Fibroblast of villous mesenchyme (primary cell): ENCODE measurements at places on chromosomes 12 and 14. TPM values are rescaled to one million over a fixed set of nuclear protein-coding genes. Genes with fewer than 3 reads are reported as not detected.

- DNase-seq: no peak
Measured at GRCh38 chr14:103118663-103119404, 4.4 kb upstream of the TNFAIP2 start.

Gene TMEM117
- 10.8 and 13.5 TPM in 2 replicates for total RNA-seq

DNA sequence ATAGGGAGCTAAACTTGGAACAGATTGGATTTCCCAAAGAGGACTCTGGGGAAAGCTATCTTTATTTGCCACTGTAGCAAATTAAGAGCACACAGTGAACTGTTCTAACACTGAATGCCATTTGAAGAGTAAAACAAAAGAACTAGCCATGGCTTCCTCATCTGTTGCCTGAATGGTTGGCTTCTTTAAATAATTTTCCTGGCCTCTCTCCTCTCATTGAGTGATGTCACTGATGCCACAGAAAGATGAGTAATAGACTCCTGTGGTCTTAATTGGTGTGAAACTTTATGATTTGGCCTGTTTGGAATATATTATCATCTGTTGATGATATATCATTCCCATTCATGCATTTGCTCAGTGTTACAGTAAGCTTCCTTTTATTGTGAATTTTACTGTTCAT, 42.5 kb downstream of the WDR20 start:
- DNase-seq: peak; percentile 44

GRCh38 chr12:27462851-27463250, 16.3 kb downstream of the SMCO2 start:
- peak; percentile 42 for DNase-seq

GRCh38 chr12:14278294-14278953, 87.1 kb upstream of the ATF7IP start:
- no peak for DNase-seq

- DNase-seq: no peak
Measured at GRCh38 chr14:41785696-41786095, 179.0 kb downstream of the LRFN5 start.

- DNase-seq: peak; percentile 34
Measured at GRCh38 chr12:76144245-76144549, 59.7 kb upstream of the NAP1L1 start.

Gene FOXN4
- not detected in 2 replicates for total RNA-seq

Gene RASSF8
- total RNA-seq: 60.6 and 127 TPM in 2 replicates

DNA sequence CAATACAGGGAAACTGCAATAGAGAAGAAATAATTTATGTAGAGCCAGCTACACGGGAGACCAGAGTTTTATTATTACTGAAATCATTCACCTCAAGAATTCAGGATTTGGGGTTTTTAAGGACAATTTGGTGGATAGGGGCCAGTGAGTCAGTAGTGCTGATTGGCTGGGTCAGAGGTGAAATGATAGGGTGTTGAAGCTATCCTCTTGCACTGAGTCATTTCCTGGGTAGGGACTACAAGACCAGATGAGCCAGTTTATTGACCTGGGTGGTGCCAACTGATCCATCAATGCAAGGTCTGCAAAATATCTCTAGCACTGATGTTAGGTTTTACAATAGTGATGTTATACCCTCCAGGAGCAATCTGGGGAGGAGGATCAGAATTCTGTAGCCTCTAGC, 486.3 kb downstream of the LRIG3 start:
- DNase-seq: peak; percentile 73

- no peak for DNase-seq
Measured at GRCh38 chr14:53613404-53614253, 343.0 kb downstream of the BMP4 start.

GRCh38 chr14:54590481-54590880, 23.6 kb downstream of the SAMD4A start:
- DNase-seq: no peak

DNA sequence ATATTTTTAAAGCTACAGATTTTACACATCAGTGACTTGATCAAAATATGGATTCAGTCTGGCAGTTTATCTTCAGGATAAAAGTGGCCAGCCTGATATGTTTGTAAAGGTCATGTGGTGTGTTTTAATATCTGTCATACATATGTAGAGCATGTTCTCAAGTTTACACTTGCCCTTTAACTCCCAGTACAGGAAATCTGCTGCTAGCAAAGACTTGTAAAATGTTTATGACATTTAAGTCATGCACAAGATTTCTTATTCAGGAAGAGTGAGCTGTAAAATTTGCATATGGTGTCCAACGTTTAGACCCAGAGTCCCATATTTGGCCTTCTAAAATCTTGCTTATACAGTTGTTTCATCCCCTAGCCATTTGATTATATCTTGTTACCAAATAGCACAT, 197.5 kb upstream of the FLRT2 start:
- peak; percentile 45 for DNase-seq

- DNase-seq: no peak
Measured at GRCh38 chr12:130706311-130706710, 9.8 kb downstream of the RIMBP2 start.

Gene KRT71
- not detected in 2 replicates for total RNA-seq

Gene ASCL1
- total RNA-seq: not detected in 2 replicates

Gene AKAP3
- total RNA-seq: 0.64 and 1.3 TPM in 2 replicates

GRCh38 chr12:132554845-132555630, 55.3 kb downstream of the LRCOL1 start:
- no peak for DNase-seq

DNA sequence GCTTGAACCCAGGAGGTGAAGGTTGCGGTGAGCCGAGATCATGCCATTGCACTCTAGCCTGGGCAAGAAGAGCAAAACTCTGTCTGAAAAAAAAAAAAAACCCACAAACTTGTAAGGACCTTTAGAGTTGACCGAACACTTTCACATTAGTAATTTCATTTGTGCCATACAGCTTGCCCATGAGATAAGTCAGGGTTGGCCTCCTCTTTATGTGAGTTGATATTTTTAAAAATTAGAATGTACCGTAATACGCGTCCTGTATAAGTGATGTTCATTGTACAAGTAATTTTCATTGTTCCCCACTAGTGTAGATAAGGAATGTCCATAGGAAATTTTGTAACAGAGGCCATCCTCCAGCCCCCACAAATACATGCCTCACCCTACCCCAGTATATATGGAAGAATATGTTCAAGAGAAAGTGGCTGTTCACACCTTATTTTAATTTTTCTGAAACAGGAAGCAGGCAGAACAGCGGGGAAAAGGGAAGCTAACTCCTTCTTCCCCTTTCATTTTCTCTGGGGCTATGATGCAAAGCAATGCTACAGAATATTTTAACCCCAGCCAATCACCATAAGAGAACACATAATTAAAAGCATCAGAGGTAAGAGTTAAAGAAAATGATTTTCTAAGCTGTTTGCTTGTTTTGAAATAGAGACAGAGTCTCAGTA, 31.9 kb upstream of the HIF1A start:
- DNase-seq: no peak
